ENCODE measurements at places on chromosomes 3 and 15.

DNA sequence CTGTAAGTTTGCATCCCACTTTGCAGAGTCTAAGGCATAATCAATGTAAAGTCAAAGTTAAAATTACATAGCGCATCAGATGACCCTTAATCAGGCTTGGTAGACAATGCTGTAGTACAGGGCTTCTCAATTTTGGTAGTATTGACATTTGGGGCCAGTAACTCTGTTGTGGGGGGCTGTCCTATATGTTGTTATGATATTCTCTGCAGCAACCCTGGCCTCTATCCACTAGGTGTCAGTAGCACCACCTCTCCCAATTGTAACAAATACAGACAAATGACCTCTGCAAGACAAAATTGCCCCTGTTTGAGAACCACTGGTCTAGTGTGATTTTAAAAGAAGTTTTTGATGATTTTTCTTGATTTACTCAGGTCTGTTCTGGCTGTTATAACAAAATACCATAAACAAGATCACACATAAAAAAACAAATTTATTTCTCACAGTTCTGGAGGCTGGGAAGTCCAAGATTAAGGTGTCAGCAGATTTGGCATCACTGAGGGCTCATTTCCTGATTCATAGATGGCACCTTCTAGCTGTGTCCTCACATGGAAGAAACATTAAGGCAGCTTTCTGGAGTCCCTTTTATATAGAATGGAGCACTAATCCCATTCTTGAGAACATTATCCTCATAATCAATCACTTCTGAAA lies 37.6 kb upstream of the SLC9A9 start:
- DNase-seq = no peak

DNA sequence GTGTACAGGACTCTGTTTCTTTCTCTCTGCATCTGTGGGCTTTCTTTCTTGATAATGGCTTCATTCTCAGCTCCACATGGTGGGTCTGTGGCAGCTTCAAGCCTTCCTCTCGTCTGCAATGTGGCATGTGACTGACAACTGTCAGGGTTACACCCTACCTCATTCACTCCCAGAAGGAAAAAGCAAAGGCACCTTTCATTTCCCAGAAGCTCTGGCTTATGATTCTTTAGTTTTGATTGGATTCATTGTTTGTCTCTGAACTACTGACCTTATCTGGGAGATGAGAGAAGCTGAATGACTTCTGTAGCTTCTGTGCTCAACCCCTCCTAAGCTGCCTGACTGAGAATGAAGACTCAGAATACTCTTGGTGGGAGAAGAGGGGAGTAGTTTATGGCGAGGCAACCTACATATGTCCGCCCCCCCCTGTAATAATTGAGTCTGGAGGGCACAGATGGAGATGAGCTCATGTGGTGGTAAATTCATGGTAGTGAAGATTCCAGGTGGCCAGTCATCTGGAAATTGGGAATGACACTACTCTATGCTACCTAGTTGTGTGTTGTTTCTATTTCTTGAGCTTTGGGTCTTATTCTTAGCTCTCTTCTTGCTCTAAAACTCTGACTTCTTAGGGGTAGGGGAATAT lies 38.4 kb downstream of the KCNAB1 start:
- DNase-seq = no peak

- DNase-seq = no peak
Observed at GRCh38 chr3:82824491-82824890, 1063.0 kb upstream of the GBE1 start.

- no peak for DNase-seq
Observed at GRCh38 chr3:66803721-66804695, 194.1 kb upstream of the KBTBD8 start.

GRCh38 chr3:108060331-108060730 lies 30.5 kb downstream of the CD47 start:
- DNase-seq = no peak

GRCh38 chr3:121274411-121274810 lies 271.4 kb downstream of the POLQ start:
- DNase-seq = no peak

DNA sequence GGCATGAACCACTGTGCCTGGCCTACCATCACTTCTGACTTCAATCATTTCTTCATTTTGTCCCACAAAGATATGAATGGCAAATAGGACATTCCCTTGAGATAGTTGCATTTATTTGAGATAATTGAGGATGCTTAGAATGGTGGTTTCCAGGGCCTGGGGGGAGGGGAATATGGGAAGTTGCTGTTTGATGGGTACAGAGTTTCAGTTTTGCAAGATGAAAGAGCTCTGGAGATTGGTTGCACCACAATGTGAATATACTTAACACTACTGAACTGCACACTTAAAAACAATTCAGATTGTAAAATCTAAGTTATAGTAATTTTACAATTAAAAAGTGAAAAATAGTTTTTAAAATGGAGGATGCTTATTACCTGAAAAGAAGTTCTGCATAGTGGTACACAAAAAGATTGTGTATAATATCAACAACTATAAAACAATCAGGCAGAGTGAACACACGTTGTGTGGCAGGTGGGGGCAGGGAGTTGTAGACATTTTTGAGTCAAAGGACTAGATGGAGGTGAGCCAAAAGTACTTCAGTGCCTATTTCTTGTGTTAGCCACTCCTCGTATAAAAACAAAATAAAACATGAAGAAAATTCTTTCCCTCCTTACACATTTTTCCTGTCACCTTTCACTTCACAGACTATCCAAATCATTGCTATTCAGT lies 18.5 kb upstream of the RIOX2 start:
- DNase-seq = no peak

- no peak for DNase-seq
Observed at GRCh38 chr15:20348900-20349773, 192.5 kb downstream of the GOLGA6L6 start.

DNA sequence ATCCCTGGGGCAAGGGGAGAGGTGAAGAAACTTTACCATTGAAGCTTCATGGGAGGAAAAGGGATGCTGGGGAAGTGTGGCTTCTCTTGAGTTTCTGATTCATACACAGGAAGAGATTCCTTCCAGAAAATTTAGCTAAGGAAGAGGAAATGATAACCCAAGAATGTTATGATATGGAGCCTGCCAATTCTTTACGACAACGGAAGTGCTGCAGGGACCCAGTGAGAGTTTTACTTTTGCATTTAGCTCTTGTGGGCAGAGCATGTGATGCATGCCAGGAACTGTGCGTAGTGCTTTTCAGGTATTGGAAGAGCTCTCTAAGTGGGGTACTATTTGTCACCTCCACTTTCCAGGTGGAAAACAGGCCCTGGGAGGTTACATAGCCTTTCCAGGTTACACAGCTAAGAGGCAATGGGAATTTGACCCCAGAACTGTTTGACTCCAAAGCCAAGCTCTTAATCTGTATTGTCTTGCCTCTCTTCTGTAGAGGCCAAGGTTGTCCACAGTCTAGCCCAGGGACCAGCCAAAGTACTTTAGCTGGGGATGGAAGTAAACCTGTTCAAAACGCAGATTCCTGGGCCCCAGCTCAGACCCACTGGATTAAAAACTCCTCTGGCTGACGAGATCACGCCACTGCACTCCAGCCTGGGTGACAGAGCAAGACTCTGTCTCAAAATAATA lies 23.0 kb downstream of the CMTM7 start:
- DNase-seq = no peak

DNA sequence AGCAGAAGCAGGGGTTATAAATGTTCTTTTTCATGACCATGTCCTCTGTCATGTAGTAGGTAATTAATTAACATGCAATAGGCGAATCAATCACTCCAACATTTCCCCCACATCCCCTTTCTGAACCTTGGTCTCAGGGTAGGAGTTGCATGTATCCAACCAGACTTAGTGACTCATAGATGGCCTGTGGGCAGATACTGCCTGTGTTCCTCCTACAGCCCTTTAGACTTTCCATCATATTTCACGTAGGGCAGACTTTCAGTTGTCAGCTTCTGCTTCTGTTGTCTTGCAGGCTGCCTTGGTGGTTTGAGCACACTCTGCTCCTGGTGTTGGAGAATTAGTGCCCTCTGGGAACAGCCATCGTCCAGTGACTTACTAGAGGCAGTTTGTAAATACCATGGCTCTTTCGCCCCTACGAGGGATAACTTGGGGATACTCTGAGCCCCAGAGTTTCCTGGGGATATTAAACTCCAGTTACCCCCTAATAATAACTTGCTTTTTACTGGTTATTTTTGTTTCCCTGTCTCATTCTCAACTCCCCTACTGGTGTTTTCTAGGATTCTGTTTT lies 244.4 kb downstream of the EDEM1 start:
- DNase-seq = no peak

- DNase-seq = no peak
Observed at GRCh38 chr3:54437271-54437670, 314.9 kb downstream of the CACNA2D3 start.

DNA sequence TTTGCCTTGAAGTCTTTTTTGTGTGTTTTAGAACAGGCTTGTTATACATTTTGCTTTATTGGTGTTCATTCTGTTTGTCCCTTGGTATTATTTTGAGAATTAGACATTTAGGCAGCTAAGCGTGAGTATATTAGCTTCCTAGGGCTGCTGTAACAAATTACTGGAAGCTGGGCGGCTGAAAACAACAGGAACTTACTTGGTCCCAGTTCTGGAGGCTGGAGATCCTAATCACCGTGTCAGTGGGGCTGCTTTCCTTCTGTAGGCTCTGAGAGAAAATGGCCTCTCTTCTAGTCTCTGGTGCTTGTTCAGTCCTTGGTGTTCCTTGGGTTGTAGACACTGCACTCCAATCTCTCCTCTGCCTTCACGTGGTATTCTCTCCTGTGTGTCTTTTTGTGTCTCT lies 142.3 kb downstream of the KLHL25 start:
- no peak for DNase-seq
